Immature natural killer cell (primary cell): ENCODE measurements at places on chromosomes 2 and 18.

- peak; percentile 79 for DNase-seq
These were observed at the start of gene IMPACT for GRCh38 chr18:24426398-24427294. IMPACT (plus strand) TSS chr18:24426670; CDS start chr18:24426757, 87 bp downstream.

DNA sequence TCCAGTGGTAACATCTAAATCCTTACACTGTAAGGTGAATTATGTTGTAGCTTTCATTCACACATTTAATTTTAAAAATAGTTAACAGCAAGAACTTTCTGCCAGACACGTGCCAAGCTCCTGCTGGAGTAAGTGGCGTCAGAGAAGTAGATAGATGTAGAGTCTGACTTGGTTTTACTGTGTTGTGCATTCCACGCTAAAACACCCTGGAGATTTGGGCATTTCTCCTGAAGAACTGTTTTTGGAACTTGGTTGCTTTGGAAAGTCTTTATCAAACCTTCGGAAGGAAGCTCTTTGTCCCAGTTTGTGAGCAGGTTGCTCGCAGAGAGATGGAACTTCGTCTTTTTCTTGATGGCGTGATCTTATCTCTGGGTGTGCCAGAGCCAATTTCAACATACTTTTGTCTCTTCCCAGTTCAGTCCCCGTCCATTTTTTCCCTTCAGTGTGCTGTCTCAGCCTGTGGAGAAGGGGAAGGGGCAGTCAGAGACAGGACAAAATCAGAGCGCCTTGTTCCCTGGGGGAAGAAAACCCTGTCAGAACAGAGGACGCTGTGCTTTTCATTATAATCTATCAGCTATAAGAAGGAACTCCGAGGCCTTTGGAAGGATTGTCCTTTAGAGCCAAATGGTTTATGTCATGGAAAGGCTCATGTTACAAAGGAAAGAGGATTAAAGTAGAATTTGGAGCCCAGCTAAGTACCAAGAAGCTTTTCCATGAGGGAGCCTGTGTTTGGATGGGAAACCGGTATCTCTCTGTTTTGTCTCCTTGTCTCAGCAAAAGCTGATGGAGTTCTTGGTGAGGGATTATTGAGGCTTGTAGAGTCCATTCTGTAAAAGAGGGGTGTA lies 18.9 kb downstream of the GRHL1 start:
- no peak for DNase-seq

GRCh38 chr2:232890896-232891601 lies 21.0 kb downstream of the SNORC start:
- no peak for DNase-seq

- no peak for DNase-seq
These were observed 5.0 kb downstream of the NAB1 start for GRCh38 chr2:190653931-190654330.

DNA sequence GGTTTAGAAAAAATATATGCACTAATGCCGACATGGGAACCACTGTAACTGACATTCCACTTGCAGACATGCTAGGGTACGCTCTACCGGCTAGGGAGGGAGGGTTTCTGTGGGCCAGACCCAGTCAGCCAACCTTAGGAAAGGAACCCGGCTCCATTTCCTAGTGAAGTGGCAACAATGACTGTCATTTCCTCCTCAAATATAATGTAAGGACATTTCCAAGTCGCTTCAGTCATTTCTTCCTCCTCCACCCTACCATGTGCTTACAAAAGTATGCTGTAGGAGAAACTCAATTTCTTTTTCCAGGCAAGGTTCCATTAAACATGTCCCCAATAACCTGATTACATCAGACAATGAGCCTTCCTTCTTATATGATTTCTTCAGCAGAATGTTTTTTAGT lies 64.3 kb upstream of the PSMD14 start:
- DNase-seq, result no peak

GRCh38 chr2:178827739-178828485 lies 20.7 kb upstream of the TTN start:
- DNase-seq, result no peak

- DNase-seq, result no peak
These were observed 5.5 kb downstream of the SLC11A1 start for GRCh38 chr2:218387369-218388194.

GRCh38 chr18:22207021-22207758 lies 37.8 kb downstream of the GATA6 start:
- no peak for DNase-seq

GRCh38 chr2:26469092-26469710 lies 8.7 kb downstream of the OTOF start:
- DNase-seq, result peak; percentile 9

DNA sequence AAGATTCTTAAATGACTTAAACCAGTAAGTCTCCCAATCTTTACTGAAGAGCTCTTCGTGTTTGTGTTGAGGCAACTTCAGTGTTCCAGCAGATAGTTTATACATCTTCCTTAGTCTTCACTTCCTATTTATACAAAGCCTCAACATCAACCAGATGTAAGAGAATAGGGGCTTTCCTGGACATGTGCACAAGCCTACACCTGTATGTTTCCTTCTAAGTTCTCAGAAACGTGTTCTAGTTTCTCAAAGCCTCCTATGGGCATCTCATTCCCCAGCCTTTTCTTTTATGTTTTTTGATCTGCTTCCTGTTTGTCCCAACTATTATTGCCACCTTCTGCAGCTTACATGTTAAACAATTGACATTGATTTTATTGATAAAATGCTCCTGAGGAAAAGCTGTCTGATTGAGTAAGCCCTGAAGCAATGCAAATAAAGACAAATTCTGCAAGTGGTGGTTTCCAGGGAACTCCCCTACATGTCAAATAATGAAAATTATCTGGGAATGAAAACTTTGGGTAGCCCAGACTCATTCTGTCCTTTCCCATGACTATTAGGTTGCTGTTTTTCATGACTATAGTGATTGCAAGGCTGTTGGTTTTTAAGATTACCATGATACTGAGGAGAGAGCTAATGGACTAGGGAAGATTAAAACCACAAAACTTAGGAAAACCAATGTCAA lies 663.3 kb upstream of the ACVR2A start:
- DNase-seq, result no peak

DNA sequence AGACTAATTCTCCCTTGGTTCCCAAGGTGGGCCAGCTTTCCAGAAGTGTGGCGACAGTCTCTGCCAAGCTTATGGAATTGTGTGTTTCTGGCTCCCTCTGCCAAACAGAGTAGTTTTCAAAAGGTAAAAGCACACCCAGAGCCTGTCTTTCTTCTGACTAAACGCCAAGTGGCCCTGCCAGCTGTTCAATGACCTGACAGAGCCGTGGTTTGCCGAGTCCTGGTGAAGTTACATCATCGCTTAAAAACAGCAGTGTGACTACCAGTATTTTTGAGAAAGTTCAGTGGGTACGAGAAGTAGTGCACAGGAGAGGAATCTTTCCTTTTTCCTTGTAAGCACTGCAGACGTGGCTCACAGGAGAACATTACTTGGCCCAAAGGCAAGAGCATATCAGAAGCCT lies 1.9 kb downstream of the PER2 start:
- no peak for DNase-seq

DNA sequence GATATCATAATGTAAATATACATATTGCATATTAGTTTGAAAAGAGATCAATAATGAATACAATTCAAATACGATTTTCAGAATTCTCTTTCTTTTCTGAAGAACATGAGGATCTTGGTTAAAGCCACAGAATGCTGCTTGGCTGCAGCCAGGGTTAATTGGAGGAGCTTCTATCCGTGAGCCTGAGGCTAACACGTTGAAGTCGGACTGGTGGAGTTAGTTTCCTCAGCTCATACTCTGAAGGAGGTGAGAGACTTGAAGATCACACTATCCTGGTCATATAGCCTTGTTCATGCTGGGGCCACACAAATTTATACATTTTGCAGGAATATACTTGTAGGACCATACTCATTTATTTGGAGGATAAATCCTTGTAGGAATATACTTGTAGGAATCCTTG lies 335.8 kb downstream of the TRIB2 start:
- no peak for DNase-seq

DNA sequence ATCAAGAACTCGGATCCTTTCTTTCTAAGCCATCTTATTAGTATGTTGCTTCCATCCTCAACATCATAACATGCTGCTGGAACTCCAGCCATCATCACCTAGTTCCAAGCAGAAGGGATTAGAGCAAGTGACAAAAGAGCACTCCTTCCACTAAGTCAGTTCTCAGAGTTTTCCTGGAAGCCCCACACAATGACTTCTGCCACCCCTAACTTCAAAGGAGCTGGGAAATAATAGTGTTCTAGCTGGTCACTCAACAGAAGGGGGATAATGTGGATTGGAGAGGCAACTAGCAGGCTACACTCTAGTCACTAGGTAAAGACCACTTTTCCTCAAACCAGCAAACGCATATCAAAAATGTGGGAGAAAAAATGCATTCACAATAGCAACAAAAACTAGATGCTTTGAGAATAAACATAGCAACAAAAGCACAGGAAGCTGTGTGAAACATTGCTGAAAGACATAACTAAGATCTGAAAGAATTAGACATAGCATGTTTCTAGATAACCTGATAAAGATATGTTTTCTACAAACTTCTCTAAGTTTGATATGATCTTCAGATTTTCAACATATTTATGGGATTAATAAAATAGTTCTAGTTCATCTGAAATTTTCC lies 39.5 kb downstream of the COX7A2L start:
- DNase-seq, result no peak

DNA sequence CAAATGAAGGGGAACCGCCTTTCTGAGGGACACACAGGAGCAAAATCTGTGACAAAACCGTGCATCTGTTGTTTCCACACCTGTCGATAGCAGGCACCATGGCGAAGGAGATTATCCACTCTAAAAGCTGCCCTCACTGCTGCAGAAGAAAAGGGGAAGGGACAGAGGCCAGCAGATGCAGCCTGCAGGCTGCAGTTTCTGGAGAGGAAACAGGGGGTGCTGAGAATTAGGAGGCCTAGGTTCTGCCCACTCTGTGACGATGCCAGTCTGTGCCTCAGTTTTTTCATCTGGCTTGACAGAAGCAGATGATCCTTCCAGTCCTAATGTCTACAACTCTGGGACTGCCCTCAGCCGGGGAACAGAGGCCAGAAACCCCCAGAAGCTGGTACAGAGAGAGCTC lies 17.7 kb downstream of the PAX8 start:
- no peak for DNase-seq

GRCh38 chr18:12908706-12909105 lies 24.7 kb upstream of the PTPN2 start:
- DNase-seq, result no peak

GRCh38 chr2:181421131-181421458 lies 36.1 kb upstream of the ITGA4 start:
- no peak for DNase-seq

GRCh38 chr18:72999971-73000607 lies 132.3 kb upstream of the NETO1 start:
- DNase-seq, result no peak

DNA sequence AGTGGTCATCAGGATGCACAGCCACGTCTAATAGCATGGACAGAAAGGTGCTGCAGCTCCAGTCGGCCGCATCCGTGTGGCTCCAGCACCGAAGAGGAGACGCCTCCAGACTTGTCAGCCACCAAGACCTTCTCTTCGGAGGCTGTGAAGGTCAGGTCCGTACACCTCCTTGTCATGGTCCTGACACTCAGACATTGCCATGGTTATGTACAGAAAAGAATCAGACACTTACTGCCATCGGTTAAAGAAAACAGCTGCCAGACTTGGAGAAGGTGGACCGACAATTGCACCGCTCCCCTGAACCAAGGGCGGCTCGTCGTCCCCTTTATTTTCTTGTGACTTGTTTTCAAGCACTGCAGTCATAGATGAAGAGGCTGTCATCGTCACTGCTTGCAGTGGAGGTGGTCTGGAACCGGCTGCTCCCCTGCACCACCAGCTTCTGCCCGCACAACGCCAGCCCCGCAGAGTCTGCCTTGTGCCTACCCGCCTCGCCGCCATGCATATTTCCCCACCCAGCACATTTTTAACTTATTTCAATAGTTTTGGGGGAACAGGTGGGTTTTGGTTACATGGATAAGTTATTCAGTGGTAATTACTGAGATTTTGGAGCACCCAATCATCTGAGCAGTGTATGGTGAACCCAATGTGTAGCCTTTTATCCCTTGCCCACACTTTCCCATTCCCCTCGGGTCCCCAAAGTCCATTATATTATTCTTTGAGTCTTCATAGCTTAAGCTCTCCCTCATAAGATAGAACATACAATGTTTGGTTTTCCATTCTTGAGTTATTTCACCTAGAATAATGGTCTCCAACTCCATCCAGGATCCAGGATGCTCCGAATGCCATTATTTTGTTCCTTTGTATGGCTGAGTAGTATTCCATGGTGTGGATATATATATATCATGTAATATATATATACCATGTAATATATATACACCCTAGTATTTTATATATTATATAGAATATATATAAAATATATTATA lies 18.1 kb downstream of the FBXO48 start:
- DNase-seq, result no peak

GRCh38 chr2:211014376-211014775 lies 458.0 kb downstream of the CPS1 start:
- DNase-seq, result no peak

- no peak for DNase-seq
These were observed 99.4 kb downstream of the FTCDNL1 start for GRCh38 chr2:199751492-199752120.

- no peak for DNase-seq
These were observed 11.2 kb upstream of the NAPG start for GRCh38 chr18:10514601-10515000.

DNA sequence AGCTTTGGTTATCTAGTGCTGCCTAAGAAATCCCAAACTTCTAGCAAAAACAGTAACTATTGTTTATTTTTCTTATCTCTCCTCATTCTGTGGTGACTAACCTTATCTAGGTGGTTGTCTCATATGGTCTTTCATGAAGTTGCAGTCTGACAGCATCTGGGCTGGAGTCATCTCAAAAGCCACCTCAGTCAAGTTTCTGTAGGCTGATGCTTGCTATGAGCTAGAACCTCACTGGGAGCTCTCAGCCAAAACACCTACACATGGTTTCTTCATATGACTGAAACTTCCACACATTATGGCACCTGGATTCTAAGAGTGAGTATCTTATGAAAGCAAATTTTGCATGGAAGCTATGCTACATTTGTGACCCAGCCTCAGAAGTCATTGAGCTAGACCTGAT lies 596.4 kb upstream of the VRK2 start:
- no peak for DNase-seq

GRCh38 chr2:63698786-63699548 lies 110.2 kb downstream of the MDH1 start:
- peak; percentile 3 for DNase-seq

GRCh38 chr2:127348426-127349000 lies 39.3 kb downstream of the MAP3K2 start:
- DNase-seq, result no peak
